Muscle of leg (tissue), 16 donors: ENCODE measurements at places on chromosomes 11 and 22. TPM values are rescaled to one million over a fixed set of nuclear protein-coding genes. Genes with fewer than 3 reads are reported as not detected.

The ADAMTS8 gene
- total RNA-seq: 5.3 TPM

The RIMBP3C gene
- total RNA-seq: 0.40 TPM

The PATE4 gene
- total RNA-seq: not detected

DNA sequence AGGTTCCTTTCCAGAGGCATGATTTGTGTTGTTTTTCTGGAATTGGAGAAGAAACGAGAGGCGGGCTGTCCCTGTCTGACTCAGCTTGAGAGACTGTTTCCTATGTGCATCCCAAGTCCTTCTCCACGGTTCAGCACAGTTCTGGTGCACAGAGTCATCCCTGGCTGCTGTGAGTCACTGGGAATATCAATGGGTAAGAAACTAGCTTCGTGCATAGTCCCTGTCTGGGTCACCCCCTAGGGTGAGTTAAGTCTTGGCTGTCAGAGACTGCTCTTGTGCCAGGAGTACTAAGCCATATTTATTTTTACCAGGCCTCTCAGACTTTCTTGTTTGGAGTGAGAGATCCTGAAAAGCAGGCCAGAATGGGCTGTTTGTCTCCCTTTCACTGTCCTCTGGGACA lies 2.4 kb upstream of the LRP4 start:
- no peak overlapping the region for H3K4me3 ChIP-seq
- H3K27me3 ChIP-seq: peaks cover 15% of the 10 kb centered on the region
- peak; percentile 82 for DNase-seq
- no peaks in the 10 kb centered on the region for H3K36me3 ChIP-seq
- H3K27ac ChIP-seq: peak overlapping the region; percentile 37
- peaks cover 29% of the 10 kb centered on the region for H3K4me1 ChIP-seq

The TECTA gene
- total RNA-seq: 0.89 TPM

The MS4A6A gene
- total RNA-seq: 27.6 TPM

GRCh38 chr22:49992921-49993648 lies 19.5 kb downstream of the IL17REL start:
- DNase-seq: no peak
- H3K27ac ChIP-seq: no peak overlapping the region
- no peaks in the 10 kb centered on the region for H3K36me3 ChIP-seq
- H3K4me3 ChIP-seq: no peak overlapping the region
- H3K27me3 ChIP-seq: peaks cover 2% of the 10 kb centered on the region

GRCh38 chr11:66076561-66076960 lies 6.5 kb downstream of the PACS1 start:
- H3K27ac ChIP-seq: no peak overlapping the region
- peaks cover 26% of the 10 kb centered on the region for H3K36me3 ChIP-seq
- no peak overlapping the region for H3K4me3 ChIP-seq
- H3K4me1 ChIP-seq: peaks cover 6% of the 10 kb centered on the region

The BUD13 gene
- total RNA-seq: 17.8 TPM

The SLC2A11 gene
- 6.2 TPM for total RNA-seq

The PKP3 gene
- 0.13 TPM for total RNA-seq

GRCh38 chr11:17547051-17547577 lies at the start of gene OTOG:
OTOG (plus strand) TSS chr11:17547259; CDS start chr11:17547373, 114 bp downstream.
- peaks cover 4% of the 10 kb centered on the region for H3K4me1 ChIP-seq
- no peak for DNase-seq
- H3K4me3 ChIP-seq: no peak within 1 kb of the TSS
- H3K27me3 ChIP-seq: peaks cover 49% of the 10 kb centered on the region

The PTGDR2 gene
- 0.62 TPM for total RNA-seq

The GGT5 gene
- 3.4 TPM for total RNA-seq

GRCh38 chr22:19919701-19920363 lies 21.7 kb upstream of the COMT start:
- no peaks in the 10 kb centered on the region for H3K27me3 ChIP-seq
- H3K27ac ChIP-seq: no peak overlapping the region
- H3K4me3 ChIP-seq: no peak overlapping the region
- H3K36me3 ChIP-seq: peaks cover 33% of the 10 kb centered on the region
